ENCODE measurements at places on chromosomes 11 and 22.

GRCh38 chr11:119723243-119723951 lies 5.6 kb downstream of the NECTIN1 start:
- no peak for DNase-seq

DNA sequence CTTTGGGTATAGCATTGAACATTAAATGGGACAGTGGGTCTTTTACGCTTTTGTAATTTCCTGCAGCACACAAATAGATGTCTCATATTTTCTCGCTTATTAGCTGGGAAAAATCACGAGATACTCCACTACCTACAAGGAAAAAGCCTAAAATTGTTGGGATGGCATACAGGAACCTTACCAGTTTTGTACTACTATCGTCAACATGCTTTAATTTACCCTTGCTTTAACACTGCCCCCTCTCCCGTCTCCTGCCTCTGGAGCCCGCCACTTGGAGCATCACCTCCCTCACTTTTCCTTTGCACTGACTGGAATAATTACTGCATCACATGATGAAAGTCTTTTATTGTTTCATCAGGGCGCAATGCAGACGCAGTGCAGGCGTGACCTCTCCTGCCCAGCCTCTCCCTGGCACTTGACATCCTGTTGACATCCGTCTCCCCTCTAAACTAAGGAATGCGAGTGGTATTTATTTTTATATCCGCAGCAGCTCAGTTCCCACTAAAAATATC lies 1.0 kb upstream of the FNBP4 start:
- peak; percentile 81 for DNase-seq

DNA sequence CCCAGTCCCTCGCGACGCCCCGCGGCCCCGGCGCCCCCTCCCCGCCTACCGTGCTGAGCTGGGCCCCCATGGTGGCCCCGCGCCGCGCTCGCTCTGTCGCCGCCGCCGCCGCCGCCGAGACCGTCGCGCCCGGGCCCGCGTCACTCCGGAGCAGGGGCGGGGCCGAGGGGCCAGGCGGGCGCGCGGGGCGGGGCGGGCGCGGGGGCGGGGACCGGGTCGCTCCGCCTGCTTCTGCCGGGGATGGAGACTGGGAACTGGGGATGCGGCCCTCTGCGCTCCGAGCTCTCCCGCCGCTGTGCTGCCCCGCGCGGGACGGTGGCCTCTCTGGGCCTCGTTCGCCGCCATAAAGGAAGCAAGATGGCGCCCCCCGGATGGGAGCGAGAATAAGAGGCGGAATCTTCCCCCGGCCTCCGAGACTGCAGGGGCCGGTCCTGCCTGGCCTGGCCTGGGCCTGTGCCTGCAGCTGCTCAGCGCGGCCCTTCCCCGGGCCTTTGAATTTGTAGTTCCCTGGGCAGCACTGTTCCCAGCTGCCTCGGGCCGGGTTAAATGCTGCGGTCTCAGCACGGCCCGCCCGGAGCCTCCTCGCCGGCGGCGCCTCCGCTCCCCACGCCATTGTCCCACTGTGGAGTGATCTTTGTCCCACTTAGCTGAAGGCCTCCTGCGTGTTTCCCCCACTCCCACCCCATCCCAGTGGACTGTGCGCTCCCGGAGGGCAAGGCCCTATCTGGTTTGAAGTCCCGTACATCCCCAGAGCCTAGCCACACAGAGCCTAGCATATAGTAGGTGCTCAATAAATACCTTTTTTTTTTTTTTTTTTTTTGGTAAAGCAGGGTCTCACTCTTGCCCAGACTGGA lies at the start of gene CYB5R3:
Gene CYB5R3 (minus strand): TSS at position 147 of the 854 bp plus-strand sequence. CDS start 77 bp downstream, at position 70.
- peak; percentile 81 for DNase-seq

GRCh38 chr11:2203440-2204259 lies 32.0 kb upstream of the TH start:
- DNase-seq = no peak

DNA sequence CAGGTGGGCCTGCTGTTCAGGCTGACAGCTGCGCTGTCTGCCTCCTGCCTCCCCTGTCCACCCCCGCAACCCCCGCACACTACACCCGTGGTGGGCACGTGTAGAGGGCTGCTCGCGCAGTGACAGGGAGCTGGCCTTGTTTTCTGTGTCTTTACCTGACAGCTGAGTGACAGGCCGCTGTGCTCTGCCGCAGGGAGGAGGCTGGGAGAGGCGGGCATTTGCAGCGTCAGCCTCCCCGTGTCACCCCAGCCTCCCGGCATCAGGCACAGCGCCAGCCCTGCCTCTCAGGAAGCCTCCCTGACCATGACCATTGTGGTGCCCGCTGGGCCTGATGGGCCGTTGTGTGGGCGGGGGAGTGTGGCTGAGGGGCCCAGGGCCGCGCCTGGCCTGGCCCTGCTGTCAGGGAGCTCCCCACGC lies 32.0 kb upstream of the RELT start:
- peak; percentile 27 for DNase-seq

- no peak for DNase-seq
Observed at GRCh38 chr22:23743303-23743705, 7.6 kb downstream of the ZNF70 start.

GRCh38 chr11:120941000-120941399 lies 82.9 kb upstream of the TBCEL start:
- no peak for DNase-seq

GRCh38 chr11:78414321-78415051 lies 3.1 kb downstream of the GAB2 start:
- DNase-seq = peak; percentile 25

DNA sequence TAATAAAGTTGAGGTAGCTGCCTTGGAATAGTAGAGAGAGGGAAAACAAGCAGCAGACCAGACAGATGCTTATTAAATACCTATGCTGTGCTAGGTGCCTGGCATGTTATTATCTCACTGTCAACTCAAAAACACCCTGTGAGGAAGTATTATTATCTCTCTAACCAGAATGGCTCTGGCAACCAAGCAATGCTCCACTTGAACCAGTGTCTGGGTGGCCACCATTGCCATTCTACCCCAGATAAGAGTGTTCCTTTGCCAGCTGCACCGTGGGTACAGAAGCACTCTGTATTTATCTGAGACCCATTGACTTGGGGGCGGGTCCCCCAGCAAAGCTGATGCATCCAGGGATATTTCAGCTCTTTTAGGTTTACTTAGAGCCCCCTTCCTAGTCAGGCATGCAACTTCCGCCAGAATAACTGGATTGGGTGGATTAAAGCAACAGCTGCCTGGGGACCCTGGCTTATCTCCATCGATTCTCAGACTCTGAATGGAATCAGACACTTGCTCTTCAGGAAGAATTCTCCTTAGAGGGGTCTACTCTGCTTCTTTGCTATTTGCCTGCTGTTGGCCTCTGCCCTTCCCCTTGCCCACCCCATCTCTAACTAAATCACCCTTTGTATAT lies 49.1 kb downstream of the RCN1 start:
- no peak for DNase-seq

DNA sequence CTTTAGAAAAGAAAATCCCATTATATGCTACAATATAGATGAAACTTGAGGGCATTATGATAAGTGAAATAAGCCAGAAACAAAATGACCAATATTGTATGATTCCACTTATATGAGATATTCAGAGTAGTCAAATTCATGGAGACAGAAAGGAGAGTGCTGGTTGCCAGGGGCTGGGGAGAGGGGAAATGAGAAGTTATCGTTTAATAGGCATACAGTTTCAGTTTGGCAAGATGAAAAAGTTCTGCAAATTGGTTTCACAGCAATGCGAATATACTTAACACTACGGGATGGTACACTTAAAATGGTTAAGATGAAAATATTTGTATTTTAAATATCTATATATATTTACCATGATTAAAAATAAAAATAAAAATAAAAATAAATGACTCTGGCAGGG lies 31.1 kb upstream of the RDX start:
- no peak for DNase-seq

DNA sequence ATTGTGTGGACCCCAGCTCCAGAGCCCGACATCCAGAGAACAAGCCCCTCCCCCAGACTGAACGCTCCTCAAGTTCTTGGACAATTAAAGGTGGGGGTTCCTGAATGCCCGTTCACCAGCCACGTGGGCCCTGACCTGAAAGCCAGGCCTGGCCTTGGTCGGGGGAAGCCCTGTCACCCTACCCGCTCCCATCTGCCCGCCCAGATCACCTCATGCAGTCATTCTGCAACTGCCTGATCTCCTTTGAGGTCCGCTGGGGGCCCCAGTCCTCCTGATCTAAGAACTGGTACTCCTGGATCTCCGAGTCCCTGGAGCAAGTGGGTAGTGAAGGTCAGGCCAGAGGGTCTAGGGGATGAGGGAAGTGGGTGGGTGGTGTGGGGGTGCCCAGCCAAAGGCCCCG lies 9.1 kb upstream of the NAALADL1 start:
- DNase-seq = no peak

DNA sequence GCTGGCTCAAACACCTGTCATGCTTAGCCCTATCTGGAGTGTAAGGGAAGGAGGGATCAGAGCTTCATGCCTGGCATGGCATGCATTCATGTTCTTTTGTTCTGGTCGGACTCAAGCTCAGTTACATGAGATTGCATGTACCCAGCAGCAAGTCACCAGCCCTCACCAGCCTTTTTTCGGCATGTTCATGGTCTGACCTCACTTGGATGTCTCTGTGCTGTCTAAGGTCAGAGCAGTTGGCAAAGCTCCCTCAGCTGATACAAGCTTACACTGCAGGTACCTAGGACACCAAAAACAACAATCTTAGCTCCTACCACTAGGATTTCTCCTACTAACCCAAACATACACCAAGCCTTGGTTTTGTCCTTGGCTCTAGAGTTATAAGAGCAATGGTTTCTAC lies 152.6 kb downstream of the BARX2 start:
- DNase-seq = no peak

GRCh38 chr11:120268686-120269085 lies 28.7 kb downstream of the POU2F3 start:
- no peak for DNase-seq

GRCh38 chr11:17855531-17856290 lies 121.1 kb downstream of the KCNC1 start:
- no peak for DNase-seq

GRCh38 chr11:40271361-40271760 lies 1188.1 kb downstream of the LRRC4C start:
- DNase-seq = no peak

DNA sequence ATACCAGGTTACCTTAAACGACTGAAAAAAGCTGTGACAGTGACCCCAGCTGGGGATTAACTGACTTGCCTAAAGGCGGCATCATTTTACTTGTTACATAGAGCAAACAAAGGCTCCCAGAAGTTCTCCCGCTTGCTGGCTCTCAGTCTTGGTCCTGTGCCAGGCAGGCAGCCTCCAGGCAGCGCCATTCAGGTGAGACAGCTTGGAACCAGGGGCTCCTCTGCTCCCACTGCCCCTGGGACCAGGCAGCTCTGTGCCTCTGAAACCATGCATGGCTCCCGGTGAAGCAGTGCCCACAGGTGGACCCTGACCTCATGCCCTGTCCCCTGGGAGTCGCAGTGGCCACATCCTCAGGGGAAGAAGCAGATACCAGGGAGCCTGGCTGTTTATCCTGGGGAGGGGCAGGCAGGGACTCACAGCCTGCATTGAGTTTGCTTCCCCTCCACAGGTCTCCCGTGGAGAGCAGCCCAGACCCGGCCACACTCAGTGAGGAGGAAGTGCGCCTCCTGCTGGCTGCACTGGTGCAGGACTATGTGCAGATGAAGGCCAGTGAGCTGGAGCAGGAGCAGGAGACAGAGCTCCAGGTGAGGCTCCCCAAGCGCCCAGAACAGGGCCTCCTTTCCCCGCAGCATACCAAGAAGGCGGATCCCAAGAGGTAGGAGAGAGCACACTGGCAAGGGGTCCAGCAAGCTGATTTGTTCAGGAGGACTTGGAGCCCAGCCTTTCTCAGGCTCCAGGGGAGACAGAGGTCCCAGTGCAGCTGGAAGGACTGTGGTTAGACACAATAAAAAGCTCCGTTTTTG lies 15.6 kb upstream of the CYP2R1 start:
- DNase-seq = peak; percentile 51

GRCh38 chr11:93025558-93026255 lies 56.3 kb downstream of the MTNR1B start:
- DNase-seq = no peak

- no peak for DNase-seq
Observed at GRCh38 chr11:122804796-122805195, 33.5 kb upstream of the CRTAM start.

- no peak for DNase-seq
Observed at GRCh38 chr11:78350646-78351165, 66.9 kb downstream of the GAB2 start.

DNA sequence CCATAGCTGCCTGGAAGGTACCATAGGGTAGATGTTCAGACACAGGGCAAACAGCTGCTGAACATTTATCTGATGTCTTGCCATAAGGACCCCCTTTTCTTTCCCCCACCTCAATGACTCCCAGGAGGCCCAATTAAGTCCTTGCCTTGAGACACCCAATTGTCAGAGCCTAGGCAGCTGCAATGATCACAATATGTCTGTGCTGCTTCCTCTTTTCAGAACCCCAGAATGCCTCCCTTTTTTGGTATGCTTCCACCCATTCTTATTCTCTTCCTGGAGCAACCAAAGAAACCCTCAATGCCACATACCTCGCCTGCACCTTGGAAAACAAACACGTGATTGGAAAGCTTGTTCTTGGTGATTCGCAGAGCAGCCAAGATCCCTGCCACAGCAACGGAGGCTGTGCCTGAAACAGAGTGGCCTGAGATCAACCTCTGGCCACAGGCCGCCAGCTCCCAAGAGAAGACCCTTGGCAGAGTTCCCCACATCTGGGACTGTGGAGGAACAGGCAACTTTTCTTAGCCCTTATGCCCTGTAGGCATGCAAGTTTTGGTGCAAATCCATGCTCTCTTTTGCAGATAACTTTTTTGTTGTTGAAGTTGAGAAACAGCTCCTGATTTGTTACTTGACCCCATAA lies 75.4 kb downstream of the CCDC81 start:
- DNase-seq = no peak

GRCh38 chr11:107898270-107898669 lies 30.0 kb upstream of the RAB39A start:
- no peak for DNase-seq

DNA sequence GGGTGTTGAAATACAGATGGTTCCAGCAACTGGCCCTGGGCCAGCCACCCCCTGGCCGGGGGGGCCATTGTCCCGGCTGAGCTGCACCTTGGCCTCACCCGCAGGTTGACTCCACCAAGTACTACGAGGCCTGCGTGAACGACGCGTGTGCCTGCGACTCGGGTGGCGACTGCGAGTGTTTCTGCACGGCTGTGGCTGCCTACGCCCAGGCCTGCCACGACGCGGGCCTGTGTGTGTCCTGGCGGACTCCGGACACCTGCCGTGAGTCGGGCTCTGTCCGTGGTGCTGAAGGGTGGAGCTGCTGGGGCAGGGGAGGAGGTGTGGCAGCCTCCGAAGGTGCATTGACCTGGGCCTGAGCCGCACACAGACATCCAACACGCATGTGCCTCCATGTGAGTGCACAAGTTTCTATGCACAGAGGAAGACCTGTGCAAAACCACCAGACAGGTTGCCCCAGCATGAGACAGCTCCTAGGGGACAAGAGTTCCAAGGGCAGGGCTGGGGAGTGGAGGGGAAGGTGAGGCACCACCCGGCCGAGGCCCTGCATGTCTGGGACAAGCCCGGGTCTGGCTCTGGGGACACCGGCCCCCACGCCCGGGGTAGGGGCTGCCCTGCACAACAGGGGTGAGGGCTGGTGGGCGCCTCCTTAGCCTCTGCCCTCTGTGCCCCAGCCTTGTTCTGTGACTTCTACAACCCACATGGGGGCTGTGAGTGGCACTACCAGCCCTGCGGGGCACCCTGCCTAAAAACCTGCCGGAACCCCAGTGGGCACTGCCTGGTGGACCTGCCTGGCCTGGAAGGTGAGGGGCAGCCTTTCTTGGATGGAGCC lies 16.1 kb downstream of the MUC5B start:
- no peak for DNase-seq

Measured in SHP77 (cell line).